ENCODE measurements at places on chromosomes 12 and 14. TPM values are rescaled to one million over a fixed set of nuclear protein-coding genes. Genes with fewer than 3 reads are reported as not detected.
A peak's percentile ranks its signal among the peaks of the same experiment; 100 is the strongest.

- H3K27me3 ChIP-seq, result peaks cover 4% of the 10 kb centered on the region
- no peak overlapping the region for H3K27ac ChIP-seq
- no peak overlapping the region for H3K4me3 ChIP-seq
- H3K4me1 ChIP-seq, result no peaks in the 10 kb centered on the region
- DNase-seq, result no peak
Measured at GRCh38 chr12:48728807-48729206, 12.3 kb upstream of the CCNT1 start.

GRCh38 chr12:21583587-21583986 lies 21.1 kb downstream of the GYS2 start:
- no peak overlapping the region for H3K27ac ChIP-seq
- H3K27me3 ChIP-seq, result no peaks in the 10 kb centered on the region
- DNase-seq, result no peak
- H3K4me3 ChIP-seq, result no peak overlapping the region
- H3K4me1 ChIP-seq, result no peaks in the 10 kb centered on the region

GRCh38 chr12:64072916-64073575 lies 149.1 kb downstream of the KICS2 start:
- H3K4me1 ChIP-seq, result peaks cover 13% of the 10 kb centered on the region
- H3K27me3 ChIP-seq, result peaks cover 6% of the 10 kb centered on the region
- no peak for DNase-seq

DNA sequence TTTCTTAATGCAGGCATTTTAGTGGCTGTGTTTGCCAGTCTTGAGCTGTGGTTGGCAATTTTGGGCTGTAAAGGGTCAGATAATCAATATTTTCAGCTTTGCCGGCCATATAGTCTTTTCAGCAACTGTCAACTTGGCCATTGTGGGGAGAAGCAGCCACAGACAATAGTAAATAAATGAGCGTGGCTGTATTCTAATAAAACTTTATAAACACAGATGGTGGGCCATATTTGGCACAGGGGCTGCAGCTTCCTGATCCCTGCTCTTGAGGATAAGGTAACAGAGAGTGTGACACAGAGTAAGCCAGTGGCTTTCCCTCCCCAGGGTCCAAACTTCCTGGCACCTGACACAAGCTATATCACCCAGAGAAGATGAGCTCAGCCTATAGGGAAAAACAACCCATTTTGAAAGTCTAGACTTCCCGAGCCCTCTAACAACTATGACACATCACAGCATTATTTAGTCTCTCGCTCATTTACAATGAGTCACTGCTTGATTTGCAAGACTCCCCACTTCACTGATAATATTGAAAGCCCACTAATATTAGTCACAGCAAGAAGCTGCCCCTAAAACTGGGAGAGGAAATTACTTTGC lies 163.1 kb upstream of the TMPO start:
- H3K27ac ChIP-seq, result no peak overlapping the region
- no peaks in the 10 kb centered on the region for H3K27me3 ChIP-seq
- peaks cover 8% of the 10 kb centered on the region for H3K4me1 ChIP-seq
- DNase-seq, result no peak
- H3K36me3 ChIP-seq, result no peaks in the 10 kb centered on the region

The CD4 gene
- total RNA-seq, result 0.17 TPM

The SMIM41 gene
- total RNA-seq, result 0.88 TPM

GRCh38 chr14:68460541-68460940 lies 332.3 kb downstream of the ZFP36L1 start:
- H3K36me3 ChIP-seq, result no peaks in the 10 kb centered on the region
- H3K27ac ChIP-seq, result no peak overlapping the region

DNA sequence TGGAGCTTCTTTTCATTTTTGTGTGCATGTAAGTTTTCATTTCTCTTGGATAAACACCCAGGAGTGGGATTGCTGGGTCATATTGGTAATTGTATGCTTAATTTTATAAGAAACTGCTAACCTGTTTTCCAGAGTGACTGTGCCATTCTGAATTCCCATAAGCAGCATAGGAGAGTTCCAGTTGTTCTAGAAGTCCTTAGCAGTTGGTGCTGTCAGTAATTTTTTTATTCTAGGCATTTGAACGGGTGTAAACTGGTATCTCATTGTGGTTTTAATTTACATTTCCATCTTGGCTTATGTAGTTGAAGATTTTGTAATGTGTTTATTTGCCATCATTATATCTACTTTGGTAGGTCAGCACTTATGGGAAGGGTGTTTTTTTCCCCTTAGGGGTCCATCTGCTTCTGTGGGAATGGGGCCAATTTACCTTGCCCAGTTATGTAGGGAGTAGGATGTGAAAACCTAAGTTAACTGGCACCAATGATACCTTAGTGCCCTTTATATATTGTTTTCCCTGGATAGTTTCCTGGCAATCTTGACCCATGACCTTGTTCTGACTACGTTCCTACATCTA lies 202.9 kb downstream of the AKAP6 start:
- DNase-seq, result no peak
- peaks cover 5% of the 10 kb centered on the region for H3K36me3 ChIP-seq
- H3K4me1 ChIP-seq, result peaks cover 1% of the 10 kb centered on the region
- H3K4me3 ChIP-seq, result no peak overlapping the region

DNA sequence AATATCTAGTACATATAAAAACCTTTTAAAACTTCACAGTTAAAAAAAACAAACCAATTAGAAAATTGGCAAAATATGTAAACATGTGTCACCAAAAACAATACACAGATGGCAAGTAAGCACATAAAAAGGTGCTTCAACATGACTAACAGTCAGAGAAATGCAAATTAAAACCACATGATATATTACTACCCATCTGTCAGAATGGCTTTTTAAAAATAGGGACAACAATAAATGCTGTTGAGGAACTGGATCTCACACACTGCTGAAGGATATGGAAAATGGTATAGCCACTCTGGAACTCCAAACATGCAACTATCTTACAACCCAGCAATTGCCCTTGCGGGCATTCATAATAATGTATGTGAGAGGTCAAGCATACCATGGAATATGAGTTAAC lies 1153.6 kb downstream of the FLRT2 start:
- H3K4me1 ChIP-seq, result no peaks in the 10 kb centered on the region
- no peak overlapping the region for H3K27ac ChIP-seq
- no peaks in the 10 kb centered on the region for H3K27me3 ChIP-seq
- no peak for DNase-seq

GRCh38 chr12:54987611-54988231 lies 3.2 kb upstream of the TESPA1 start:
- H3K4me1 ChIP-seq, result peaks cover 11% of the 10 kb centered on the region
- peaks cover 9% of the 10 kb centered on the region for H3K27me3 ChIP-seq
- peak overlapping the region; percentile 7 for H3K27ac ChIP-seq
- no peaks in the 10 kb centered on the region for H3K36me3 ChIP-seq

GRCh38 chr14:93716002-93716745 lies 72.1 kb downstream of the PRIMA1 start:
- H3K36me3 ChIP-seq, result peaks cover 5% of the 10 kb centered on the region
- peaks cover 14% of the 10 kb centered on the region for H3K4me1 ChIP-seq
- H3K27me3 ChIP-seq, result peaks cover 11% of the 10 kb centered on the region
- no peak for DNase-seq

DNA sequence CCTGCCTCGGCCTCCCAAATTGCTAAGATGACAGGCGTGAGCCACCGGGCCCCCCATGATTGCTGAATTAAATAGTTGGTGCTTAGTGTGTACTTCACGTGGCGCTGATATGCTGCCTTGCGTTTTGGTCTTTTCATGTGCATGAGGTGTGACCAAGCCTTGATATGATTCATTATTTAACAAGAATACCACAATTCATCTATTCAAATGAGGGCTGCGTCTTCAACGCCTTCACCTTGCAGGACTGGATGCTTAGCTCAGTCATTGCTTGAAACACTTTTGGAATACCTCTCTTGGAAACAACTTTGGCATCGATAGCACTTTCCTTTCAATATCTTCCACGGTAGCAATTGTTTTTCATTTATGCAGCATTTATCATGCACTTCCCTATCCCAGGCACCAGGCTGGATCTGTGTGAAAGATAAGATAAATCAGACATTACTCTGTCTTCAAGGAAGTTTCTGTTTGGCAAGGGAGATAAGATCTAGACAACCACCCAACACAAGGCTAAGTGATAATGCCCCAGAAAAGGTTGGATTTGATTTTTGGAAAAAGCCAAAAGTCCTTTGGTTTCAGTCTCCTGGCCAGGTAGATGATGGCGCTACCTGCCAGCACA lies 1.3 kb upstream of the TEAD4 start:
- H3K36me3 ChIP-seq, result no peaks in the 10 kb centered on the region
- H3K27ac ChIP-seq, result no peak overlapping the region
- peaks cover 8% of the 10 kb centered on the region for H3K4me1 ChIP-seq
- DNase-seq, result no peak
- peak overlapping the region; percentile 89 for H3K4me3 ChIP-seq
- peaks cover 6% of the 10 kb centered on the region for H3K27me3 ChIP-seq

GRCh38 chr14:24804552-24805212 lies 170.7 kb upstream of the GZMB start:
- no peaks in the 10 kb centered on the region for H3K4me1 ChIP-seq
- no peak overlapping the region for H3K4me3 ChIP-seq
- H3K27me3 ChIP-seq, result no peaks in the 10 kb centered on the region
- DNase-seq, result no peak

DNA sequence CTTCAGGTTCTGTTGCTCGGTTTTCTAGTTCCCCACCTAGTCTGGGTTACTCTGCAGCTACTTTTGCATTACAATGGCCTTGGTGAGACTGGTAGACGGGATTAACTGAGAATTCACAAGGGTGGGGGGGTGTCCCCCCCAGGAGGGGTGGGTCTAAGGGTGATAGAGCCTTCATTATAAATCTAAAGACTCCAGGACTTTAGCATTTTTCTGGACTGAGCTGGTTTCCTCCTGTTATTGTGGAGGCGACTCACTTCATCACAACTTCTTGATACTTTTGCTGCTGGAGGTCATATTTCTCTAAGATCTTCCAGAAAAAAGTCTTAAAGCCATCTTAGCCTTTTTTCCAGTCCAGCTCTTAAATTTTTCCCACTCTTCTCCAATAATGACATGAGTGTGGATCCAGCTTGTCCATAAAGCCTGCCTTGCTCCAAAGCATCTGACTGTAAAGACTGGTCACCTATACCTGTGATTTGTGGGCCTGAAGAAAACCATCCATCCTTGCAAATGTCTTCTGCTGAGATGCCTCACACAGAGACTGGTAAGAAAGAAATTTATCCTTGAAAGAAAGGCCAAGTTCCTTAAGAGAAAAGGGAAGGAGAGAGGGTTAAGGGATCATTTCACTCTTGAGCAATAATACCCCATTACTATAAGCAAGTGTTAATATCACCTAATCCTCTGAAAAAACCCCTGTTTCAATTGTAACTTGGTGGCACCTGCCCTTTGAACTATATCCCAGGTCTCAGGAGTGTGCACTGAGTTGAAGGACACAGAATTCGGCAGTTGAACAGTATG lies 19.7 kb upstream of the SLC2A14 start:
- peaks cover 3% of the 10 kb centered on the region for H3K27me3 ChIP-seq
- no peak overlapping the region for H3K27ac ChIP-seq
- H3K4me1 ChIP-seq, result peaks cover 2% of the 10 kb centered on the region
- no peak for DNase-seq

GRCh38 chr14:31286456-31287293 lies 79.1 kb upstream of the HECTD1 start:
- no peaks in the 10 kb centered on the region for H3K27me3 ChIP-seq
- no peak overlapping the region for H3K4me3 ChIP-seq
- peak; percentile 23 for DNase-seq
- no peaks in the 10 kb centered on the region for H3K36me3 ChIP-seq

The LRIG3 gene
- total RNA-seq, result 6.9 TPM

The AQP6 gene
- 0.37 TPM for total RNA-seq

GRCh38 chr14:64053694-64054669 lies 201.2 kb downstream of the SYNE2 start:
- DNase-seq, result no peak
- H3K4me1 ChIP-seq, result peaks cover 4% of the 10 kb centered on the region
- no peaks in the 10 kb centered on the region for H3K27me3 ChIP-seq
- H3K27ac ChIP-seq, result no peak overlapping the region
- no peaks in the 10 kb centered on the region for H3K36me3 ChIP-seq

DNA sequence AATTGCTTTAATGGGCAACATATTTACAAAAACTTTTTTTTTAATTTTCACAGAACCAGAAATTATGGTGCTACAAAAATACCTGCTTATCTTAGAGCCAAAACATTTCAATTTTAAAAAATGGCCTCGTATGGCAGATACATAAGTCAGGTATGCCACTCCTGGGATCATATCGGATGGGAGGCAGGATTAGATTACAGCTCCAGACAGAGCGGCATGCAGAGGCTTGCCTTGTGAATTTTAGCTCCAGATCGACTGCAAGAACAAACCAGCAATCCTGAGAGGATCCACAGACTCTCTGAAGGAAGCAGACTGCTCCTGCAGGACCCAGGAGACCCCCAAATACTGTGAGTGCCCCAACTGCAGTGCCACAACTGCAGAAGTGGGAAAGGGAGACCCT lies 169.3 kb upstream of the AMIGO2 start:
- no peaks in the 10 kb centered on the region for H3K4me1 ChIP-seq
- H3K36me3 ChIP-seq, result peaks cover 4% of the 10 kb centered on the region
- DNase-seq, result no peak
- no peak overlapping the region for H3K4me3 ChIP-seq
- H3K27me3 ChIP-seq, result peaks cover 2% of the 10 kb centered on the region

The TECPR2 gene
- 24.5 TPM for total RNA-seq
